ENCODE measurements at places on chromosomes 2 and 18.
A peak's percentile ranks its signal among the peaks of the same experiment; 100 is the strongest.

DNA sequence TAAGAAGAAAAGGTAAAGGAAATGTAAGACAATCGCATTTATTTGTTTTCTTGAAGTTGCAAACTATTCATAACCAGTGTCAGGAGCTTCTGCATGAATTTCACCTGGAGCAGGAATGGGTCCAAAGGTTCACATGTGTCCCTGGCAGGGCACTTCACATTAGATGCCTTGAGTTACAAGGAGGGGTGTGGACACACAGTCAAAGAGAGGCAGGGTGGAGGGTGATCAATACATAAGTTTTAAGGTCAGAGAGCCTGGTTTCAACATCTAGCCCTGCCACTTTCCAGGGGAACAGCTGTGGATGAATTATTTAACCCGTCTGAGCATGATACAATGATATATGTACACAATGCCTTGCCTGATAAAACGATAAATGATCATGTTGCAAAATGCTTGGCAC, 321.4 kb downstream of the CYP26B1 start:
- no peak for DNase-seq

DNA sequence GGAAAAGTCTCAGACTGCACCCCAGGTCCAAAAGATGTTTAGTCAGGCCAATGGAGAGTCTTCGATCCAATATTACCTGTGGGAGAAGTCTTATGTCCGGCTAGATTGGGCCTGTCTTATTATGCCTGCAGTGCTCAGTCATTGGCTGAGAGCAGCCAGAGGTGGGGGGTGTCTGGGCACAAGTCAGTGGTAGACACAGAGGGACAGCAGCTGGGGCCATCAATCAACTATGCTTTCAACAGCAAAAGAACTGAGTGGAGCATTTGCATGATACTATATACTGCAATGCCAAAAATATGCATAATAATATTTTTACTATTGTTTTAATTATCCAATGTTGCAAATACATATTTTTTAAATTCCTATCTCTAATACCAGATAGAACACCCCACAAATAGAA, 298.6 kb upstream of the CDH20 start:
- no peak for DNase-seq

DNA sequence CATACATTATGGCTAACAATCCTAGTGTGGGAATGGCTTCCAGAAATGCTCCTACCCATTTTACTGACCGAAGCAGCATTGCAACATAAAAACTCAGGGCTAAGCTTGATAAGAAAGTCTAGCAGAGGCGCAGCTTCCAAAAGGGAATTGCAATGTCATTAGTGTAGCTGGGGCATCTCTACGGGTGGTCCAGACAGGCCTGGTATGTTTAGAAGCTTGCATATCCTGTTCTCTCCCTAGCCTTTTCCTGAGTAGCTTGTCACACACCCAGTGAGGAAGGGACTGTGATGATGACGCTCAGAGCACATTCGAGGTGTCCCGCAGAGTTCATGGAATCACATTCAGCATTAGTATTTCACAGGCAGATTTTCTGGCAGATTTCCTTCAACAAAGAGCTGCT, 38.0 kb upstream of the COL5A2 start:
- DNase-seq: no peak

GRCh38 chr2:17805166-17805565, 11.1 kb upstream of the MSGN1 start:
- DNase-seq: no peak

DNA sequence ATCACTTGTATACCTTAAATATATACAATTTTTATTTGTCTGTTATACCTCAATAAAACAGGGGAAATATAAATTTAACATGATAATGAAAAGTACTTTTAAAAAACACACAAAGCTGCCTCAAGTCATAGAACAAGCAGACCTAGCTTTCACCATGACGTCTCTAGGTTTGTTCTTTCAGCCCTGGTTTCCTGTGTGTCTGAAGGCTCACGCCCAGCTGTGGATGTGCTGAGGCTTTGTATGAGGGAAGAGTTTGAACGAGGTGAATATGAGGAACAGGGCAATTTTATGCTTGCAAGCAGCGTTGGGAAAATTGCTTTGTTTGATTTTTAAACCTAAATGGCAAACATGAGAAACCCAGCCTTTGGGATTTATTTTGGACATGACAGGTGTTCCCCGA, 15.3 kb downstream of the SH3RF3 start:
- DNase-seq: peak; percentile 86

- no peak for DNase-seq
Measured at GRCh38 chr18:74803117-74803516, 205.4 kb downstream of the ZNF407 start.
